ENCODE measurements at places on chromosomes 7 and 10. TPM values are rescaled to one million over a fixed set of nuclear protein-coding genes. Genes with fewer than 3 reads are reported as not detected.

DNA sequence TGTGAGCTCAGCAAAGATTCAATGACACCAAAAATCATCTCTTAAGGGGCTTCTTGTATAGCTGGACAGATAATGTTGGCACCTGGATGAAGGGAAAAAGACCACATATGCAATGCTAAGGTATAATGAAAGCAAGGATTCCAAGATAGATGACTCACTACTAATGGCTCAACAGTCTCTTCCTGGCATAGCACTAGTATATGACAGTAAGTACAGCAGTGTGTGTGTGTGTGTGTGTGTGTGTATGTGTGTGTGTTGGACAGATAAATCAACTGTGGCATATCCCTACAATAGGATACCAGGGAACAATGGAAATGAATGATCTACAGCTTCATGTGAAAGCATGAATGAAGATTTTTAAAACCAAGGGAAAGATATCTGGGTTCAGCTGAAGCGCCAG lies 257.1 kb downstream of the SFMBT2 start:
- H3K27ac ChIP-seq: no peak overlapping the region
- no peak overlapping the region for H3K4me3 ChIP-seq
- no peaks in the 10 kb centered on the region for H3K4me1 ChIP-seq
- H3K27me3 ChIP-seq: peaks cover 3% of the 10 kb centered on the region
- DNase-seq: no peak
- no peaks in the 10 kb centered on the region for H3K36me3 ChIP-seq

- H3K36me3 ChIP-seq: peaks cover 2% of the 10 kb centered on the region
- H3K4me3 ChIP-seq: no peak overlapping the region
- no peaks in the 10 kb centered on the region for H3K4me1 ChIP-seq
- peaks cover 59% of the 10 kb centered on the region for H3K27me3 ChIP-seq
Measured at GRCh38 chr10:101297901-101298486, 56.0 kb upstream of the BTRC start.

The ASB10 gene
- total RNA-seq: not detected

The PSTK gene
- 5.6 TPM for total RNA-seq

The ACTL6B gene
- not detected for total RNA-seq

The NACAD gene
- total RNA-seq: 12.4 TPM

Data from chondrocyte (in vitro differentiated cells).